ENCODE measurements at places on chromosomes 7 and 10.

DNA sequence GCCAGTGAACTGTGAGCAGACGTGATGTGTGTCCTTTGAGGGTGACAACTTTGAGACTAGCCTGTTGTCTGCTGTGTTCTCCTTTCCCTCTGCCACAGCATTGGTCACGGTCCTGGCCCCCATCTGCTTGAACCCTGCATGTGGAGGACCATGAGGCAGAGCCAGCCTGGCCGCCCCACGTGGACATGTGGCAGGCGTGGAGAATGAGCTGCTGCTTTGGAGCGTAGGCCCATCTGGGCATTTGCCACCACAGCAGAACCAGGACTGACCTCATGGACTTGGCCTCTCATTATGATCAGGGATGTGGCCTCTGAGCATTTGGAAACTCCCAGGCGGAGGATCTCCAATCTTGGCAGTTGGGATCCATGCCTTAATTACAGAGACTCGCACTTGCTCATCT lies 448.5 kb downstream of the TCERG1L start:
- DNase-seq = no peak

DNA sequence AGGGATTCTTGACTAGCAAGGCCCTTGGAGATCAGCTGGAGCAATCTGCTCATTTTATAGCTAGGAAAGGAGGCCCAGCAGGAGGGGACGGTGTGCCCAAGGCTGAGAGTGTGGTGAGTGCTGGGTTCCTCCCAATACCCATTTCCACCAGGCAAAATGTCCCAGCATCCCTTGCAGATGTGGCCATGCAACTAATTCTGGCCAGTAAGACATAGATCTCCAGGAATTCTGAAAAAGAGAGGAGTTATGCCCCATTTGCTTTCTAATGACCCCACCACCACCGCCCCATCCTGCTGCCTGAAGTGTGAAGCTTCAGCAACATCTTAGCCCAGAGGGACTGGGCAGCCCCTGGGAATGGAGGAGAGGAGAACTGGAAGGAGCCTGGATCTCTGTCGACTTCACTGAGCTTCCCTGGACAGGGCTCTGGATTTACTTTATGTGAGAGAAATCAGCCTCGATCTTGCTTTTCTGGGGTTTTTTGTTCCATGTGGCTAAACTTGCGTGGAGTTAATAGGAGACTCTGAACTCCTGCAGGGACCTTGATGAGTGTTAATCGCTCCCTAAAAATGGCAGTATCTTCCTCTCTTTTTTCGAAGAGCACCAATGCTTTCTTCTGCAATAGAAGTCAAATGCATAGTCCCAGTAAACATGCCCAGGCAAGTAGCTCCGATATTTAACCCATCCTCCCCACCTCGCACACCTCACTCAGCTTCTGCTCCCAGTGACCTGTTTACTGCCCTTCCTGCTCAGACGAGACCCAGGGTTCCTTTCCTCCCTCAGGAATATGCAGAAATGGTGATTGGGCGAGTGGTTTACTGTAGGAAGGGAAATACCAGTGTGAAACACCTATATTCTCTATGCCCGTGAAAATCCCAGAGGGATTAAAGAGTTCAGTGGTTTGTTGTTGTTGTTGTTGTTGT lies 127.5 kb upstream of the GPR26 start:
- DNase-seq = no peak

DNA sequence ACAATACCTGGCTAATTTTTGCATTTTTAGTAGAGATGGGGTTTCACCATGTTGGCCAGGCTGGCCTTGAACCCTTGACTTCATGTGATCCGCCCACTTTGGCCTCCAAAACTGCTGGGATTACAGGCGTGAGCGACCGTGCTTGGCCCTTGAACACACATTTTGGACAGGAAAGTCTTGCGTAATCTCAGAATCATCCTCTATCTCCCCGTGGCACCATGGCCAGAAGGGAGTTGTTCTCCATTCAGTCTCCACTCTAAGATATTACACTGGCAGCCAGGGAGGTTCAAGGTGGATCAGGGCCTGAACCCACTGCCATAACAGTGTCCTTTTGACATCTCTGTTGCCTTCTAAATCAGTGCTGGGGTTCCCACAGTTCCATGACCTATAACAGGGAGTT lies 29.2 kb upstream of the GALNTL5 start:
- DNase-seq = no peak

- no peak for DNase-seq
Observed at GRCh38 chr7:66429498-66430163, 199.1 kb upstream of the KCTD7 start.

GRCh38 chr10:69742928-69743602 lies 58.6 kb upstream of the COL13A1 start:
- DNase-seq = no peak

DNA sequence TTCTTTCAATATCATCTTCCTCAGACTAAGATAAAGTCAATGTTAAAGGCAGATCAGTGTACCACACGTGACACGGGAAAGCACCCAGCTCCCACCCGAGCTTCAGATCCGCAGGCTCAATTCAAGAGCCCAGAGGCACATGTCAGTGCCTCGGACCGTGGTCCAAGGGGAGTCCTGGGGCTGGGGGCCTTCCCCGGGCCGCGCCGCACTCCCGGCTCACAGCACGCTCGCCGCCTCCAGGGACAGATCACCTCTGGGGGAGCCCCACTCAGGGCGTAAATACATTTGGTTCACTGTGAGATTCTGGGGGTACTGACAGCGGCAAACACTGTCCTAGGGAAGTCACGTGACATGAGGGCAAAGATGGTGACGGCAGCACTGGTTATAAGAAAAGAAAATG lies 10.8 kb downstream of the BNIP3 start:
- no peak for DNase-seq

DNA sequence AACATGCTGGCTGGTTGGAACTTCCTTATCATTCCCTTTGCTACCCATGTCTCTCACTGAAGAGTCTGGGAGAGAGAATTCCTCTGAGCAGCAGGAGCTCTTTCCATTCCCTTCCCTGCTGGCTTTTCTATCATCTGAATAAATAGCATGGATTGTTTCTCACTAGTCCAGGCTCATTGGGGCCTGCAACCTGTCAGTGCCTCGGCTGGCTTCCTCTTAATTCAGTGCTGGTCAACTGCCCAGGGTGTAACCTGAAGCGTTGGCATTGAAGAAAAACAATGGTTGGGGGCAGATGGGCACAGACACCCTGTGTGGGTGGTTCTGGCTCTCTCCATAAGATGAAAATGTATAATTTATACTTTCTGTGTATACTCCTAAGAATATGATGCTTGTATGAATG lies 155.6 kb downstream of the ANLN start:
- no peak for DNase-seq

DNA sequence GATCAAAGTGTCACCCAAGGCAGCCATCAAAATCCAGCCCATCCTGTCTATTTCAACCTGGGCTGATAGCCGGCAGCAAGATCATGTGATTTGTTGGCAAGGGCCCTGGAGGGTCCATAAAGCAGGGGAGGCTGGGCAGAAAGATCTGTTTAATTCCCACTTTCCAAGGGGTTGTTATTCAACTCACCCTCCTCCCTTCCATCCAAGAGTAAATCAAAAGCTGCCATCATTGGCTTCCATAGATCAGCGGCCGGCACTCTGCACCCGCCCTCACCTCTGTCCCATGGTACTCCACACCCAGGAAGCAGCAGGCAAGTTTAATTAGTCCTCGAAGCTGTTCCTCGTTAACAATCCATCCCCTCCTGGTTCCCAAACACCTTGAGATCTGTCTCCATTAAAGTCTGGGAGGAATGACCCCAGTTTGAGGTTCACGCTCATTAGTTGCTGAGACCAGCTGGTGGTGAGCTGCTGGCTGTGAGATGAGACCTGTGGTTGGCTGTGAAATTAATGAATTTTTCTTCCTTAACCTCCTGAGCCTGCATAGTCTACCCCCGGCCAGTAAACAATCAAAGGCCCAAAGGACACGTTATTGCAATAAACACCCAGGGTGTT lies 120.6 kb upstream of the CHST15 start:
- no peak for DNase-seq

- no peak for DNase-seq
Observed at GRCh38 chr10:120701381-120701780, 149.8 kb upstream of the WDR11 start.

- peak; percentile 60 for DNase-seq
Observed at GRCh38 chr7:142854372-142855113, at the start of gene EPHB6. TSS of gene EPHB6 (plus strand) at chr7:142855076. CDS start at chr7:142863228, 8,152 bp downstream.

GRCh38 chr10:128150561-128150960 lies 24.3 kb upstream of the MKI67 start:
- no peak for DNase-seq

DNA sequence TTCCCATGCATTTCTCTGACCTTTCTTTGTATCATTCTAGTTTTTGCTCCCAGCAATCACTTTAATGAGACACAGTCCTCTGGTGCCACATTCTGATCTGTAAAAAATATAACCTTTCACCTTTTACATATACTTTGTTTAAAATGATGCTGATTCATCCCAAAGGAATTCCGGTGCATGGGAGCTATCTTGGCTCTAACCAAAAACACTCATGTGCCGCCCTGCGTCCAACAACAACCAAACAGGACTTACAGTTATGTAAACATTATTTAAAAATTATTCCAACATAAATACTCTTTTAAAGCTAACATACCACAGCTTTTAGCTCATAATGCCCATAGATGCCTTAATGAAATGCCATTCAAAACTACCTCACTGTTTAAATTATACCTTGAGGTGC lies 7.7 kb upstream of the OPALIN start:
- no peak for DNase-seq

DNA sequence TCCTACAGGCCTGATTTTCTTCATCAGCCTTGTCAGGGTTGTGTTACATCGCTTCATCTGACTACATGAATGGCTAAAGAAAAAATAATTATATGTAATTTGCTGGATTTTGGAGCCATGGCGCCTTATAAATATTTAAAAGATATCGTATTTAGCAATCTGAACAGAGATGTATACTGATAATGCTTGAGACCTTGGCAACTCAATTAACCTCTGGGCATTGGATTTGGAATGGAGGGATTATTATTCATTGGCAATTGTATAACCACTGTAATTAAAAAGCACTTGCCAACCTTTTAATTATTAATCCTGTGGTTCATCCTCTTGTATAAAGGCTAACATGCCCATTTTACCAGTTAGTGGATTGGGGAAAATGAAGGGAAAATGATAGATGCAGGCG lies 745.1 kb downstream of the CNTNAP2 start:
- no peak for DNase-seq

DNA sequence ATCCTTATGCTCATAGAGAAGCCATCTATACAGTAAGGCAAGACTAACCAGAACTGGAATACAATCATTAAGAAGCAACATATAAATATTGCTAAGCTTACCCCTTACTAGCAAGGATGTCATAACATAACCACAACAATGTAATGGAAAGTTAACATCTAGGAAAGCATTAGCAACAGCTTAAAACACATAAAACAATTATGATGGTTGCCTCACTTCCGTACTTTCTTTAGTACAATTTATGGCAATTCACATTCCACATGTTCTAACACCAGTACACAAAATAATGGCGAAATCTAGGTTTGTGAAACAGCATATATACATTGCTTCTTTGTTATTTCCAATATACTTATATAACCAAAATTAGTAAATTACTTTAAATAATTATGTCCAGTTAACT lies 195.0 kb downstream of the AHR start:
- DNase-seq = no peak

DNA sequence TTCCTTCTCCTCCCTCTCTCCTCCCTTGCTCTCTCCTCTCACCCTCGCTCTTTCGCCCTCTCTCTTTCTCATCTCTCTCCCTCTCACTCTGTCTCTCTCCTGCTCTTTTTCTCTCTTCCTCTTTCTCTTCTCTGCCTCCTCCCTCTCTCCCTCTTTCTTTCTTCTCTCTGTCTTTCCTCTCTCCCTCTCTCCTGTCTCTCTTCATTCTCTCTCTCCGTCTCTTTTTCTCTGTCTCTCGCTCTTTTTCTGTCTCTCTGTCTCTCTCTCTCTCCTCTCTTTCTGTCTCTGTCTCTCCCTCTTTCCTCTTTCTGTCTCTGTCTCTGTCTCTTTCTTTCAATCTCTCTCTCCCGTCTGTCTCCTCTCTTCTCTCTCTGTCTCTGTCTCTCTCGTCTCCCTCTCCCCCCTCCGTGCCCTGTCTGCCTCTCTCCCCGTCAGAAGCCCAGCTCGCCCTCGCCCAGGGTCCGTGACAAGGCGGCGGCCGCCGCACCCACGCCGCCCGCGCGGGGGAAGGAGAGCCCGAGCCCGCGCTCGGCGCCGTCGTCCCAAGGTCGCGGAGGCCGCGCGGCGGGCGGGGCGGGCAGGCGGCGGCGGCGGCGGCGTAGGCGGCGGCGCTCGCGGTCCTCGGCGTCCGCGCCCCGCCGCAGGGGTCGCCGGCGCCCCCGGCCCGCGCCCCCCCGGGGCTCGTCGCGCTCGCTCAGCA lies 21.3 kb upstream of the HSPB1 start:
- DNase-seq = no peak

GRCh38 chr10:69934768-69935167 lies 117.9 kb upstream of the MACROH2A2 start:
- no peak for DNase-seq

DNA sequence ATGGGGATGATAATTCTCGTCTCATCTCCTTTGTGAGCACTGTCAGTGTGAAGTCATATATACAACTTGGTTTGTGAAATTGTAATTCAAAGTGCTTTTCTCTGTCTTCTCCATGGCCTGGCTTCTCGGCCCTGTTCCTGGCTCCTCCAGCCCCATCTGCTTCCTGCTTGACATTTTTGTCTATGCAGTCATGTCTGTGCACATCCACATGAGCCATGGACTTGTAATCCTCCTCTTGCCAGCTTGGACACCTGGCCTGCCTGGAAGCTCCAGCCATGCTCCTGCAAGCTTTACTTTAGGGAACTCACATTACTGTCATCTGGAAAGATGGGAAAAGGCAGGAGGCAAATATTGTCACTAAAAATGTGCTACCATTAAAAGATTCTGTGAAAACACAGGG lies 576.0 kb upstream of the DPP6 start:
- DNase-seq = no peak

DNA sequence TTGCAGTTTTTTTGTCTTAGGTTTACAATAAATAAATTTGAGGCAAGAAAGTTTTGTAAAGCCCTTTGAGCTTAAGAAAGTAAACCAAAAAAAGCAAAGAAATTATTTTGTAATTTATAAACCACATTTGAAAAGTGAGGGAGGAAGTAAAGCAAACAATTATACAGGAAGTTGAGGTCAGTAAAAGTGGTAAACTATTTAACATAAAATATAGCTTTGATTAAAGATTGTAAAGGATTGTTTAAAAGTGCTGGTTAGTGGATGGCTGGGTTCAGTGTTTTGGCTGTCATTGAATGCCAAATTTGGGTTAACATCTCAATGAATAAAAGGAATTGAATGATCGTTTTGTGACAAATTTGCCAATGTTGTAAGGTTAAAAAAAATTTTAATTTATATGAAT lies 9.9 kb downstream of the SOSTDC1 start:
- DNase-seq = no peak

DNA sequence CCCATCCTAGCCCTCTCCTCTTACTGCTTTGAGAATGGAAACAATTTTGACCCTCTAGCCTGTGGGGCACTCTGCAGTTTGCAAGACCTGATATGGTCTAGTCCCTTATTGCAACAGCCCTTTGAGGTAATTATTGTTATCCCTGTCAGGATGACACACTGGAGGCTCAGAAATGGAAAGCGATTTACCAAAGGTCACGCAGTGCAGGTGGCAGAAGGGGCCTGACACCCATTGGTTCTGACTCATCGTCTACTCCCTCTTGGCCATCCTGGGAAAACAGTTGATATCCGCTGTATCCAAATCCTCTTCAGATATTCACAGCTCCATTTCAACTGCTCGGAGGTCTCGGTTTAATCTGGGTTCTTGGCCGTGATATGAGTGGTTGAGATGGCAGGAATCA lies 44.7 kb upstream of the AQP1 start:
- DNase-seq = no peak

GRCh38 chr10:97600616-97601015 lies 11.1 kb downstream of the C10orf62 start:
- no peak for DNase-seq
